ENCODE measurements at places on chromosomes 5 and 9.

DNA sequence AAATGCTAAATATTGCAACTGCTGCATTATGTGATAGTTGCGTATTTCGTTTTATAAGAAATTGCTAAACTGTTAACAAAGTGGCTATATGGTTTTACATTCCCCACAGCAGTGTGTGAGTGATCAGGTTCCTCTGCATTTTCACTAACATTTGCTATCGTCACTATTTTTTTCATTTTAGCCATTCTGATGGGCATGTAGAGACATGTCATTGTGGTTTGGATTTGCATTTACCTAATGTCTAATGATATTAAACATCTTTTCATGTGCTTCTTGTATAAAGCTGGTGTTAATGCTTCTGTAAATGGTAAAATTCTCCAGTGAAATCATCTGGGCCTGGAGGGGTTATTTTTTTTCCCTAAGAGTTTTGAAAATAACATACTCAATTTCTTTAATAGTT lies 61.6 kb downstream of the ERCC6L2 start:
- no peak for DNase-seq

DNA sequence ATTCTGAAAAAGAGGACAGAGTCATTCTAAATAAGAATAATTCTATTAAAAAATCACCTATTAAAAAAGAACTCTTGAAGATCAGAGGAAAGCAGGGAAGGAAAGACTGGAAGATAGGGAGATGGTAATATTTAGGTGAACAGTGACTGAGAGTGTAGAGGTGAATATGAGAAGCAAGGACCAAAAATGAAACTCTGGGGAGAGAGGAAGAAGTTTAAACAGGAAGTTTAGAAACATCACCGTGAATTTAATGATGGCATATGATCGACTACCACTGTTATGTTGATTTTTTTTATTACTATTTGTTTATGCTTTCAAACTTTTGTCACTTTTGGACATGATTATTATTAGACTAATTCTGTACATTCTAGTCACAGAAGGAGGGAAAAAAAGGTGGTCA lies 1.7 kb upstream of the SPINK6 start:
- DNase-seq = no peak

- DNase-seq = no peak
These were observed 21.9 kb downstream of the FGF18 start for GRCh38 chr5:171441246-171441791.

- no peak for DNase-seq
These were observed 56.7 kb downstream of the VAV2 start for GRCh38 chr9:133935328-133936005.

- DNase-seq = no peak
These were observed 76.3 kb upstream of the TNFSF8 start for GRCh38 chr9:115006660-115007059.

GRCh38 chr9:131276094-131276888 lies at the start of gene FAM78A:
Gene FAM78A, minus strand, starts transcription at chr9:131276510. Its CDS starts 331 bp downstream, at chr9:131276179.
- DNase-seq = no peak

GRCh38 chr9:92671323-92671722 lies 1.4 kb upstream of the IPPK start:
- no peak for DNase-seq

DNA sequence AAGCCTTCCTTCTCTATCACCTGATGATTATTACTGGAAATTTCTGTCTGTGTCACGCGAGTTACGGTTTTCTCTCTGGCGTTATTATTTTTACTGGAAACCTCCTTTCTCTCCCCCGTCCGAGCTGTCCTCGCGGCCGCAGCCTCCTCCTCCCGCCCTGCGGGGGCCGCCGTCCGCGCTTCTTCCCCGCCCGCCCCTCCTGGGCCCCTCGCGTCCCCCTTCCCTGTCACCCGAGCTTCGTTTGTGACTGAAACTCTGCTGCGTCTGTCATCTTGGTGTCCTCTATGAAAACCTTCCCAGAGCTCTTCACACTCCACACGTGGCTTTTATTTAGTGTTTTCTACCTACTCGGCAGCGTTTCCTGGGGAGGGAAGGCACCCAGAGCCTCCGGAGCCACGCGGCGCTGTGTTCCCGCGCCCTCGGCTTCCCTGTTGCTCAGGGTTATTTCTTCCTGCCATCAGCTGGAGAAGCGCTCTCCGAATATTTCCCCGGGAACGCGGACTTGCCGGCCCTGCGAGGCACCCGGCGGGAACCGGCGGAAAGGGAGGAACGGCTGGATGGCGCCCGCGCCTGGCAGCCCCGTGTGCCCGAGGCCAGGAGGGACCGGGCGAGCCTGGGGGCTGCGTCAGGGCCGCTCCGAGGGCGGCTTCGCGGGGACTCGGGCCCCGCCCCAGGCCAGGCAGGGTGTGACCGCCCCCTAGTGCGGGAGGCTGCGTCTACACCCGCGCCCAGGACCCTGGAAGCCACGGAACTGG lies 33.9 kb downstream of the TRIP13 start:
- DNase-seq = peak; percentile 63

- no peak for DNase-seq
These were observed 3.3 kb upstream of the BRD3 start for GRCh38 chr9:134071149-134071548.

DNA sequence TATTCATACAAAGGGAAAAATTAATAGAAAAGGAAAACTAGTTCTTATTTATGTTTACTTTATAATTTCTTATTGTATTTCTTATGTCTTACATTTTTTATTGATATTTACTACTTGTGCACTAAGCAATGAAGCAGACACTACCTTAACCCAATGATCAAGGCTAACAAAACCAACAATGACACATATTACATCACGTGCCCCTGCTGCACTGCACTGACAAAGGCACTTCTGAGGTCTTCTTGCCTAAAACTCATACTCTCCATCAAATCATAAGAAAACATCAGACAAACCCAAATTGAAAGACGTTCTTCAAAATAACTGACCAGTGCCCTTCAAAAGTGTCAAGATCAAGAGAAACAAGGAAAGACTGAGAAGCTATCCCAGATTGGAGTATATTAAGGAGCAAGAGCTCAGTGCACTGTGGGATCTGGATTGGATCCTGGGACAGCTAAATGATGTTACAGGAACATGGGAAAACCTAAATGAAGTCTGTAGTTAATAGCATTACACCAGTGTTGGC lies 230.9 kb downstream of the AUH start:
- no peak for DNase-seq

DNA sequence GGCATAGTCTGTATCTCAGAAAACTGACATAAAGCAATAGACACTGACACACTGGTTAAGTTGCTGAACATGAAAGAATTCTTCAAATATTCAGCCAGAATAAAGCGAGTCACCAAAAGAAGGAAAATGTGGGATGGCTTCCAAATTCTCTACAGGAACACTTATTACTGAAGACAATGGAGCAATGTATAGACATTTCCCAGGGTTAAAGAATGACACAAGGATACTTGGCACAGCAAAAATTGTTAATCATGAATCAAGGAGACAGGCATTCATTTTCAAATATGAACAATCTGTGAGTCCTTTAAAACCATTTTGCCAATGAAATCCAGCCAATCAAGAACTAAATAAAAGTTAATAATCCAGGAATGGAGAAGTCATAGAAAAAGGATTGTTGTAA lies 92.5 kb downstream of the MTX3 start:
- no peak for DNase-seq

DNA sequence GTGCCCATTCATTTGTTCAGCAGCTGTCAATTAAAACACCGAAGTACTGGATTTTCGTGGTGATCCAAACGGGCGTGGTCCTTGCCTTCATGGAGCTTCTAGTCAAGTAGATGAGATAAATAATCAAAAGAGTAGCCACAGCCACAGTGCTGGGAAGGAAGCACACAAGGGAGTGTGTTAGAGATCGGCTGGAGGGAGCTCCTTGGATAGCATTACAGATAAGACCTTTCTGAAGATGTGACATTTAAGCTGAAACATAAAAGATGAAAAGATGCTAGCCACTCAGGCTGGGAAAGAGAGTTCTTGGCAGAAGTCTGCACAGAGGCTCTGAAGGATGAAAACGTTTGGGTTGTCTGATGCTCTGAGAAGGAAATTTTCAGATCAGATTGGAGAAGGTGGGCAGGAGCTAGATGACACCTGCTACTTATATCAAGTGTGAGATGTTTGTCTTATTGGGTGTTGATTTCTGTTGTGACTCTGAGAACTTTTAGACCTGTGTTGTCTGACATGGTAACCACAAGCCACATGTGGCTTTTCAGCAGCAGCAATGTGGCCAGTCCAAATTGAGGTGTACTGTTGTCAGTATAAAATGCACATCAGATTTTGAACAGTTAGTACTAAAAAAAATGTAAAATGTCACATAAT lies 123.9 kb downstream of the TLE4 start:
- DNase-seq = no peak

DNA sequence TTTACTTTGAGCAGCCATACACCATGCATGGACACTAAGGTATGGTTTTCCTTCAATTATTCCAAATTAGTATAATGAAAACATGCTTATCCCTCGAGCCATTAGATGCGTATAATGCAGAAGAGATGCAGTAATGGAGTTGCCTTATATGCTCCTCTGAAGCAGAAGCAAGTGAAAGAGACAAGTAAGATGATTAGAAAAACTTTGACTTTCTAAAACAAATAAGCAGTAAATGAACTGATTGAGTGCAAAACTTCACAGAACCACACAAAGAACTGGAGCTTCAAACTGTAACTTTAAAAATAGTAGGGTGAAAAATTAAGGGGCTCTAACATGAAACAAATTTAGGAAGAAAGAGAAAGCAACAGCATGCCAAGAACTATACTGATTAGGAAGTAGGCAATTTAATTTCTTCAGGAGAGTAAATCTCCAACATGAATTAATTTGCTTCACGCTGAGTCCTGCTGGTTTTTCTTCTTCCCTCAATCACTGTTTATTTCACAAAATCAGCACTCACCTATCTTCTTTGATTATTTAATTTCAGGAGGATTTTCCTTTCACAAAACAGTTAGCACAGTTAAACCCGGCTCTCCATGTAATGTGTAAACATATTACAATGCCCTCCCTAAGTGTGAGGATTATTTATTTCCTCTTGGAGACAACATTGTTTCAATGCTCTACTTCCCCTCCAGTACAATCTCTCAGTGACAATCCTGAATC lies 90.3 kb upstream of the PAM start:
- no peak for DNase-seq

- DNase-seq = no peak
These were observed 613 bp upstream of the COL15A1 start for GRCh38 chr9:98942906-98943681.

DNA sequence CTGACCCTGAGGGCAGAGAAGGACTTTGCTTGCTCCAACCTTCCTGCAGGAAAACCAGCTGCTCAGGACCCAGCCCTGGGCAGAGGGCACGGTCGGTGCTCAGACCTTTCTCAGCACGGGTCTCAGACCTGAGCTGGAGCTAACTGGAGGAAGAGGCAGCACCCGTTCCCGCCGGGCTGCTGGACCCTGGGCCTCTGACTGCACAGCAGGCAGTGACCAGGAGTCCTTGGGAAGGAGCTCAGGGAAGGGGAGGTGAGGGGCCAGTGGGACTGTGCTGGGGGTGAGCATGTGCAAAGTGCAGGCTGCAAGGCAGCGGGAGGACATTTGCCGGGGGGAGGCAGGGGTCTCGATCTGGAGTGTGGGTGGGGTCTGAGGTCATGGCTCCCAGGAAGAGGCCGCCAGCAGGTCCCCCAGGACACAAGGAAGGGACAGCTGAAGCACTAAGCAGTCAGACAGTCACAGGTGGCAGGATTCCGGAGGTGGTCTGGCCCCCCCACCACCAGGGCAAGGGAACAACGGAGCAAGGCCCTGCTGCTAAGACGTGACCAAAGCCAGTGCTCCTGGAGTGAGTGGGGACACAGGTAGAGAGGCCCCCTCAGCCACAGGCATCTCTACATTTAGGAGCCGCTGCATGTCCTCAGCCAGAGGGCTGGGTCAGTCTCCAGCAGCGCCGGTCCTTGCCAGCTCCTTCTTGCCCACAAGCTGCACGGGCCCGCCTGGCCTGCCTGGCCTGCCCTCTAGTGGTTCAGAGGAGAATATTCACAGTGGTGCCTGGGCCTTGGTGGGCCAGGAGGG lies 4.8 kb upstream of the DPM2 start:
- DNase-seq = no peak

DNA sequence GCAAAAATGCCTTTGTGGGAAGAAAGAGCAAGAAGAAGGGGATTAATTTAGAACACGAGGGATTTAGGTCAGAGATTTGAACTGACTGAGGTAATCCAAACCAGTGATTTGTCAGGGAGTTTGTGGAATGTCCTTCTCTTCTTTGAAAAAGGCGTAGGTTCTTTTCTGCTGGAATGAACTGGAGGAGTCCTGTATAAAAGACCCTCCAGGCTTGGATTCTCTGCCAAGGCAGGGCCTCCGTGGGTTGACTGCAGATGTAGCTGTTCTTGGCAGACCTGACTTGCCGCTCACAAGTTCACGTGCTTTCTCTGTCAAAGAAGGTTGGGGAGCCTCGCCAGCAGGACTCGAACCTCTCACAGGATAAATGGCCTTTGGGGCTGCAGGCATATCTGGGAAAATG lies 62.8 kb upstream of the STC2 start:
- DNase-seq = no peak

GRCh38 chr9:127776195-127776923 lies 2.1 kb downstream of the SH2D3C start:
- DNase-seq = no peak

DNA sequence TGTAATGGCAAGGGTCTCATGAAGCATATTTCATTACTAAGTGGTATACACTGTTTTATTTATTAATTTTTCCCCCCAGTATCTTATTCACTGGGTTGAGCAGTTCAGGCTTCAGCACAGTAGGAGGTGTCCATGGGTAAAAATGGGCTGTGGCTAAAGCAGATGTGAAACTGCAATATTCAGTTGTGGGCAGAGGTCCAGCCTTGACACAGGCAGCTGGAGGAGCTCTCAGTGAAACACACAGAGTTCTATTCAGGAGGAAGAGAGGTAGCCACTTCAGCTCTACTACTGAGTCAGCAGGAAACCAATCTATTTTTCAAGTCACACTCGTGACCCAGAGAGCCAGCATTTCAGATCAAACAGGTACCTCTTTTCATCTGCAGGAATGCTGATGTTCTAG lies 418.3 kb downstream of the CDH10 start:
- DNase-seq = no peak

DNA sequence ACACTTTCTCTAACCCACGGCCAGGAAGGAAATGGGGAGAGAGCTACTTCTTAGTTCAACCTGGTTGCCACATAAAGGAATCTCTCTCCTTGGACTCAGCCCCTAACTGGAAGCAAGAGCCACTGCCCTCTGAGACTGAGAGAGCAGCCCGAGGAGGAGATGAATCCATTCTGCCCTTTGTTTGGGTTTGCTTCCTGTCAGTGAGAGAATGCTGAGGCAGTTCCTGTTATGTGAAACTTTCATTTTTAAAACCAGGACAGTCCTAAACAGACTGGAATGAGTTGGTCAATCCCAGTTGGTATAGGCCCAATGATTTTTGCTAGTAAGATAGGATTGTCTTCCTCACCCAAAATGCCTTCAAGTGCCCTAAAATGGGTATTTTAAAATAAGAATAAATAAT lies 205.1 kb downstream of the NTRK2 start:
- no peak for DNase-seq

DNA sequence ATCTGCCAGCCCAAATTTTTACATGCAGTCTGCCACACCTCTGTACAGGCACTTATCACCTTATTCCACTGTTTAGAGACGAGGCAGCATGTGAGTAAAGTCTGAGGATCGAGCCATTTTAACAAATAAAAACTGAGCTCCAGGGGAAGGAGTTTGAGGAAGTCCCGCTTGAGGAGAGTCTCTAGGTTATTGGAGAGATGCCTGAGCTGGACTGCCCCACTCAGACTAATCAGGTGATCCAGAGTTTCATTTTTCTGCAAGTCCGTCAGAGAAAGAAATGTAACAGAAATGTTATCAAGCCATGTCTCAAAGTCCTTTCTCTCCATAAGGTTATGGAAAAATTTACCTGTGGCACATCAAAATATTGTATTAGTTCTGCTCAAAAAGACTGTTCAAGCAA lies 5.3 kb downstream of the FBXW2 start:
- DNase-seq = no peak
